ENCODE measurements at places on chromosomes 4 and X.

DNA sequence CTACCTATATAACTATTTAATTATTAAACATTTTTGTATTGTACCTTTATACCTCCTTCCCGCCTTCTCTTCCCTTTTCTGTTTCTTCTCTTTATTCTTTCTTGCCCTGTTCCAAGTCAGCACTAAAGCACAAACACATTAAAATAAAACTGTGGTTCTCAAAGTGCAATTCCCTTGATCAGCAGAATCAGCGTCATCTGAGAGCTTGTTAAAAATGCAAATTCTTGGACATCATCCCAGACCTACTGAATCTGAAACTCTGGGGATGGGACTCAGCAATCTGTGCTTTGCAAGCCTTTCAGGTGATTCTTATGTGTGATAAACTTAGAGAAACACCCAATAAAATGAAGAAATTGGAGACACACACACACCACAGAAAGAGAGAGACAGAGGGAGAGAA is 178.4 kb upstream of the BMP3 start:
- no peak for DNase-seq

GRCh38 chrX:74351760-74352159 is 47.8 kb downstream of the ZCCHC13 start:
- DNase-seq, result no peak

DNA sequence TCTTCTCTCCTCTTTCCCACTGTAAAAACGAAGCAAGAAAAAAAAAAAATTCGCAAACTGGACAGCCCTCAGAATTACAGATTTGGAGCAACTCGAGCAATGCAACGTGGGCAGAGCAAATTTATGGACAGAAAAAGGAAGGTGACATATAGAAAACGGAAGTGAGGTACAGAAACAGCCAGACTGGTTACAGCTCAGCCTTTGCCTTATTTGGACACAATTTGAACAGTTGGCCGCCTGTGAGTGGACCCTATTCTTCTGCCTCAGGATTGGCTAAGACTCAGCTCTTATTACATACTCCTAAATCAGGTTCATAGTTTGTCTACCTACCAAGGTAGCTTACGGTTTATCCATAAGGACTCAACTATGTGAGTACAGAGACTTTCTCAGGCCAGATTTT is 98.8 kb downstream of the SOWAHB start:
- no peak for DNase-seq

DNA sequence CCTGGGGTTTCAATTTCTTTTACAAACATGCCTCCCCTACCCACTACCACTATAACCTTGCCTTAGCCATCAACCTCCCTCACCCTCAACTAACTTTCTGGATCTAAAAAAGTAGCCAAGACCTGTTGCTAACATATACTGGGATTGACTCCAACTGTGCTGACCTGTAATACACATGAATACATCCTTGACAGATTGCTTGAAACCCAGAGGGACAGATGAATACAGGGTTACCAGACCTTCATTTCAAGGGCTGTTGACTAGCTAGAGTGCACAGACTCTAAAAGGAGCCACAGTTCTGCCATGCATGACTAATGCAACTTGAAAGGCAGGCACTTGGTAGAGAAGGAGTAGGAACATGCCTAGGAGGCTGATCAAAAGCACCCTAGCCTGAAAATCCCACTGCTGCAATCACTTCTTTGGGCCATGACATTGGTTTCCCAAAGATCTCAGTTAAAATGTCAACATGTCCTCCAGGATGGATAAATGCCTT is 121.0 kb downstream of the PCDH19 start:
- DNase-seq, result no peak

DNA sequence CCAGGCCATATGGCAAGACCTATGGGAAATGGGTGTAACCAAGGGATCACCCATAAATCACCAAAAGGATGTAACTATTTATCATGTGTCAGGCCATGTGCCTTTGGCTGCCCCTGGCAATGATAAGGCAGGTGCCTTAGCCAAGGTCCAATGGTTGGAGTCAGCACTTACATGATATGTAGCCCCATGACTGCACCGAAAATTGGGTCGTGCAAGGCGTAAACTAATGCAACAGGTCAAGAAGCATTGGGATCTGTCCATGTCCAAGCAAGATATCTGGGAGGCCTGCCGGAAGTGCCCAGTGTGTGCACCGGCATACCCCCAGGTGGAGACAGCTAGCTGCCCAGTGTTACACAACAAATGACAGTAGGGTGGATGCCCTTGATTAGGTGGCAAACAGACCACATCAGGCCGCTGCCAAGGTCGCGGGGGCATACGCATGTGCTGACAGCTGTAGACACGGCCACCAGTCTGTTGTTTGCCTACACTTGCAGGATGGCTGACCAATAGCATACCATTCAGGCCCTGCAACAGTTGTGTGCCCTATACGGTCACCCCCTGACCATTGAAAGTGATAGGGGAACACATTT is 698.2 kb upstream of the AGA start:
- no peak for DNase-seq

- no peak for DNase-seq
These were observed 295.4 kb downstream of the CFAP47 start for GRCh38 chrX:36214924-36215323.

- DNase-seq, result no peak
These were observed 98.5 kb upstream of the FAM9C start for GRCh38 chrX:13142891-13143290.

- no peak for DNase-seq
These were observed 188.9 kb downstream of the ENOX2 start for GRCh38 chrX:130714135-130714534.

GRCh38 chr4:123363729-123364128 is 32.9 kb upstream of the SPRY1 start:
- no peak for DNase-seq

- no peak for DNase-seq
These were observed 210.7 kb upstream of the PRPS2 start for GRCh38 chrX:12580548-12580947.

- no peak for DNase-seq
These were observed 115.4 kb upstream of the PUDP start for GRCh38 chrX:7263330-7263729.

- DNase-seq, result no peak
These were observed 55.3 kb downstream of the JADE3 start for GRCh38 chrX:46967547-46967946.

GRCh38 chrX:102599951-102600579 is 750 bp downstream of the ARMCX5 start:
- DNase-seq, result no peak

- no peak for DNase-seq
These were observed 154.4 kb upstream of the NOCT start for GRCh38 chr4:138861135-138861534.

DNA sequence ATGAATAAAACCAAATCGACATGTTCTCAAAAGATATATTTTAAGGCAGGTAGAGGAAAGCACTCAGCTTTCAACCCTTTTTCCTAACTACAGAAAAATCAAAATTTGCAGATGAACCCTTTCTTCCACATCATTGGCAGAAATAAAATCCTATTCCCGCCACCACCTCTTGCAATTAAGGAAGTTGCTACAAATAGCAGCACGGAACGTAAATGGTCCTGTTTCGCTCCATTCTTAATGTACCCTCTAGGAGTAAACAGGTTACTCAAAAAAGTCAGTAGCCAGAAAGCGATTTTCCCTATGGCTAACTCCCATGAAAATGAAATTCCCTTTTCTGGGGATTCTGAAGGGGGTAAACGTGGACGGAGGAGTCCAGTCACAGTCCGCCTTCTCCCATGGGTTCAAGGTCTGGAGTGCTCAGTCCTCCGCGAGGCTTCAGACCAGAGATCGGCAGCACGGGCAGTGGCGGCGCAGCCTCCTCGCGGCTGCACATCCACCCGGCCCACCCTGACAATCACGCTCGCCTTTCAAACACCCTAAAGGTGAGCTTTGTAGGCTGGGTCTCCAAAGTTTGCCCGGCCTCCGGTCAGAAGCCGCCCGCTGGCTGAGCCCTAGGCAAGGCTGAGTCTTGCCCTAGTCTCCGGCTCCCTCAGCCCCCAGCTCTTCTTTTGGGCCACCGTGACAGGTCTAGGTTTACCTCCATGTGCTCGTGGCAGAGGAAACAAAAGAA is 1.8 kb downstream of the ATP11C start:
- no peak for DNase-seq

DNA sequence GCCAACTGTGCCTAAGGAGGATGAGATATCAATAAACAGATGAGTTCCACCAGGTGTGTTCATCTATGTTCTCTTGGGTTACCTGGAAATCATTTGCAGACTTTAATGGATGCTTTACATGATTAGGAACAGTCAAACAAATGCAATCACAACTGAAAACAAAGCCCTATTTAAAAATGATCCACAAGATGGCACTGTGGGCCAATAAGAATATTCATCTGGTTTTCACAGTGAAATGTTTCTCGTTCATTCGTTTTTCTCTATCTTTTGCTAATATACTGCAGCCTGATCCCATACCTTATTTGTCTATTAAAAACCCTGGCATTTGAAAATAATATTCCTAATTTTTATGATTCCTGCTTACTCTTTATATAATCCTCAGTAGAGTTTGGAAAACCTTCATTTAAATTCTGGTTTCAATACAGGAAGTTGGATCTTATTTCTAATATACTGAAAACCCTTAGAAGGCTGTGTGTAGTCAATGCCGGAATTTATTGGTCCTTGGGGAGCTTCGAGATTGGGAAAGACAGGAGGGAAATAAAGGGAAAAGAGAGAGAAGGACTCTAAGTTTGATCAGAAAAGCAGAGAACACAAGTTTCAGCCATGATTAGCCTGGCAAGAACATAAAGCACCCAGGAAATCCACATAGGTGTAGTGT is 63.8 kb upstream of the TAPT1 start:
- DNase-seq, result no peak

DNA sequence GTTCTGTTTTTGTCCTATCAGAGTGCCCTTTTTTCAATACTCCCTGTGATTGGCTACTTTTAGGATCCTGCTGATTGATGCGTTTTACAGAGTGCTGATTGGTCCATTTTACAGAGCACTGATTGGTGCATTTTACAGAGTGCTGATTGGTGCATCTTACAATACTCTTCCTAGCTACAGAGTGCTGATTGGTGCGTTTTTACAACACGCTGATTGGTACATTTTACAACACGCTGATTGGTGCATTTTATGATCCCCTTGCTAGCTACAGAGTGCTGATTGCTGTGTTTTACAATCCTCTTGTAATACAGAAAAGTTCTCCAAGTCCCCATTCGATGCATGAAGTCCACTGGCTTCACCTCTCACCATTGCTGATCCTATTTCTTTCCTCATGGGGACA is 176.8 kb downstream of the GC start:
- DNase-seq, result no peak

GRCh38 chr4:74284053-74284452 is 24.2 kb upstream of the EPGN start:
- no peak for DNase-seq

GRCh38 chrX:105282077-105282476 is 61.6 kb upstream of the TEX13A start:
- no peak for DNase-seq

DNA sequence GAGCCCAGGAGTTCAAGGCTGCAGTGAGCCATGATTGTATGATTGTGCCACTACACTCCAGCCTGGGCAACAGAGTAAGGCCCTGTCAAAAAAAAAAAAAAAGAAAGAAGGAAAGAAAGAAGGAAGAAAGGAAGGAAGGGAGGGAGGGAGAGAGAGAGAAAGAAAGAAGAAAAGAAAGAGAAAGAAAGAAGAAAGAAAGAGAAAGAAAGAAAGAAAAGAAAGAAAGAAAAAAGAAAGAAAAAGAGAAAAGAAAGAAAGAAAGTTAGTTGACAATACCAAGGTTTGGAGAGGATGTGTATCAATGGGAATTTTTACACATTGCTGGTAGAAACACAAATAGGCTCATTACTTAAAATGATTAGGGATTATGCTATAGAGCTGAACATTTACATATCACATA is 19.8 kb downstream of the RADX start:
- no peak for DNase-seq

DNA sequence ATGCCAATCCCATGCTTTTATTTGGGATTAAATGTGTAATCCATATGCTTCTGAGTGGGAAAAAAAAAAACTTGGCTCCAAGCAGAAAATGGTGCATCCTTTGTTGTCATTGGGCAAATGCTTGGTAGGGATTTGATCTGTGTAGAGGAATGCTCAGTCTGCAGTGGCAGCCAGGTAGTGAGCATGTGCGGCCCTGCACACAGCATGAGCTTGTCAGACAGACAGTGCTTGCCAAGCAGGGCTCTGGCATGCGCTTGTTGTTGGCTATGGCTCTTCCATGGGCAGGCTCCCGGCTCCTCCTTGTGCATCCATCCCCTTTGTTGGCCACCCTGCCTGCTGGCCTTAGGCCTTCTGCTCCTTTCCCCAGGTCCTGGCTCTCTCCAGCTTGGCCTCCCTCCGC is 130.3 kb downstream of the GPR143 start:
- DNase-seq, result no peak

DNA sequence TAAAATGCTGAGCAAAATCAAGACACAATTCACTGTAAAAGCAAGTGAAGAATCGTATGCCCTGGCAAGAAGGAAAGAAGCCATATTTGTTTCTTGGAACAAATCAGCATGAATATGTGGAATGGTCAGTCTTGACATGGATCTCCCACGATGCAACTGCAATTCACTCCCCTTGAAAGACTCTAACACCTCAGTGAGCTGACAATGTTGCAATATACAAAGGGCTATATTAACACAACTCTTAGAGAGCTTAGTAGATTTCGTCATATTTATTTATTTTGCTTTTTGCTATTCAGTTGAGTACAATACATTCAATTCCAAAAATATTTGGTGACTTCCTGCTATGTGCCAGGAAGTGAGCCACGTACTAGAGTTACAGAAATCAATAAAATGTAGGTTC is 14.7 kb downstream of the OR13H1 start:
- DNase-seq, result no peak
